ENCODE measurements at places on chromosomes 7 and 10. TPM values are rescaled to one million over a fixed set of nuclear protein-coding genes. Genes with fewer than 3 reads are reported as not detected.

The ITGB1 gene
- total RNA-seq, result 441 TPM

GRCh38 chr10:8158193-8159071 is 103.9 kb downstream of the GATA3 start:
- no peak for DNase-seq

The SPDYE16 gene
- total RNA-seq, result not detected

The IRF5 gene
- total RNA-seq, result 3.7 TPM

DNA sequence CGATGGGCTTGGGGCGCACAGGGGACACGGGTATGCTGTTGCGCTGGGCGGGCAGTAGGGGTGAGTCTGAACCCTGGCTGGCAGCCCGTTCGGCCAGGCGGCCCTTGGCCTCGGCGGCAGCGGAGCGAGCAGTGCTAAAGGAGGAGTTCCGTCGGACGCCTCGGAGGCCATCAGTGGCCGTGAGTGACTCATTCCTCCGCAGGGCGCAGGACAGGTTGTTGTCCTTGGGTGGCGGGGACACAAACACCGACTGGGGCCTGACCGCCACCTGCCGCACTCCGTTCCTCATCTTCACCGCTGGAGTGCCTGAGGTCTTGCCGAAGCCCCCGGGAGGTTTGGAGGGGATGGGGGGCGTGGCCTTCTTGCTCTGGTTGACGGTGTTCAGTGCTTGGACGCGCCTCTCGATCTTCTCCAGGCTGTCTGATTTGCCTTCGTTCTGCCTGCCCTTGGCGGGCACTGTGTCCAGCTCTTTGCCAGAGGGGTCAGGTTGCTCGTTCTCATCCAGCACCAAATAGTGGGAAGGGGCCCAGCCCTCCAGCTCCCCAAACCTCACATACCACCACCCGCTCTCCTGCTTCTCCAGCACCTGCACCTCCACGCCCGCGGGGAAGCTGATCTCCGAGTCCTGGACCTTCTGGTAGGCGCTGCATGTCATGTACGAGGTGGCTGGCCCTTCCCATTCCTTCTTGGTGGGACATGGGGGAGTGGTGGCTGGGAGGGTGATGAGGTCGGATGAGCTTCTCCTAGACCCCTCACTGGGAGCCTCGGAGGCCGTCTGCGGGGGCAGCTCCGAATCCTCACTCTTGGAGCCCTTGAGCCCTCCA is 108.7 kb downstream of the NEURL1 start:
- H3K27ac ChIP-seq, result no peak overlapping the region
- no peak overlapping the region for H3K4me3 ChIP-seq
- no peak for DNase-seq
- peaks cover 4% of the 10 kb centered on the region for H3K4me1 ChIP-seq
- H3K27me3 ChIP-seq, result no peaks in the 10 kb centered on the region

DNA sequence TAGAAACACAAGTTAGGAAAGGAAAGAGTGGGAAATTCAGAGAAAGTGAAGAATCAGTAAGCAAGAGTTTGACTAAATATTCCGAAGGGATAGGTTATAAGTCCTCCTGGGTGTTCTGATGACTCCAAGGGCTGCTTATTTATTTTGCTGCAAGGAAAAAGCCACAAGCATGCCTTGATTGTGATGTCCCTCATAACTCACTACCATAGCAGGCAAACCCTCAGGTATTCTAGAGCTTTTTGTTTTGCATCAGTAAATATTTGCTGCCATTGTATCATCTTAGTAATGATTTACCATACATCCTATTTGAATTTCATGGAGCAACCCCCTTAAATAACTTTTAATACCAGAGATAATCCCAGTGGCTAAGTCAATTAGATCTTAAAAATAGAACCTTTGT is 688.1 kb downstream of the SUGCT start:
- DNase-seq, result no peak
- peaks cover 26% of the 10 kb centered on the region for H3K4me1 ChIP-seq
- no peak overlapping the region for H3K27ac ChIP-seq
- H3K27me3 ChIP-seq, result no peaks in the 10 kb centered on the region

- no peak overlapping the region for H3K4me3 ChIP-seq
- H3K36me3 ChIP-seq, result no peaks in the 10 kb centered on the region
- H3K27me3 ChIP-seq, result no peaks in the 10 kb centered on the region
- H3K4me1 ChIP-seq, result peaks cover 8% of the 10 kb centered on the region
- DNase-seq, result no peak
Observed at GRCh38 chr7:12074889-12075288, 136.2 kb upstream of the TMEM106B start.

DNA sequence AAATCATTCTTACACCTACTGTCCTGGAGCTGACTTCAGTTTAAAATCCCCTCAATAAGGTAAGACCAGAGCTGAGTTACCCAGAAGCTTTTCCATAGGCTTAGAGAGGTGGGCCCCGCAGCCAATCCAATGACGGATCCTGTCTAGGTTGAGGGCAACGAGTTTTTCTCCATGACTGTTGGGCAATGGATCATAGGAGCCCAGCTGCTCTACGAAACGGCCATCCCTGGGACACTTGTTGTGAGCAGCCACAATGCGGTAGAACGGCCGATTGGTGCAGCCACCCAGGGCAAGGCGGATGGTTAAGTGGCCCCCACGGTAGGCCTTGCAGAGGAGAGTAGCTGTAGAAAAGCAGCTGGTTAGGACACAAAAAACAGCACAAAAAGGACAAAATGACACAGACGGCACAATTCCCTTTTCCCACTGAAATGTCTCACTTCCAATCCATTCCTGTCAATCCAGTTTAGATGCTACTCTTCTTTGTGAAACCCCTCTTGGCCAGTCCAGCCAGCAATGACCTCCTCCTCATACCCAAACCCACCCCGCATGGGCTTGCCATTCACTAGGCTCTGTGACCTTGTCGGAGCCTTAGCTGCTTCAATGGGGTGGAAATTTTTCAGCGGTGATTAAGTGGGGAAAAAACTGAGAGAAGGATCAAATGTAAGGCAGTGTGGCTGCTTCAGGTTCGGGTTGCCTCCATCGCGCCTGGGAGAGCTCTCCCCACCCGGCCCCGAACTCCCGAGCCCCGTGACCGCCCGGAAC is 580 bp downstream of the MRPS16 start:
- H3K27ac ChIP-seq, result peak overlapping the region; percentile 91
- H3K27me3 ChIP-seq, result no peaks in the 10 kb centered on the region
- DNase-seq, result peak; percentile 54
- H3K36me3 ChIP-seq, result peaks cover 21% of the 10 kb centered on the region
- peak overlapping the region; percentile 78 for H3K4me3 ChIP-seq

DNA sequence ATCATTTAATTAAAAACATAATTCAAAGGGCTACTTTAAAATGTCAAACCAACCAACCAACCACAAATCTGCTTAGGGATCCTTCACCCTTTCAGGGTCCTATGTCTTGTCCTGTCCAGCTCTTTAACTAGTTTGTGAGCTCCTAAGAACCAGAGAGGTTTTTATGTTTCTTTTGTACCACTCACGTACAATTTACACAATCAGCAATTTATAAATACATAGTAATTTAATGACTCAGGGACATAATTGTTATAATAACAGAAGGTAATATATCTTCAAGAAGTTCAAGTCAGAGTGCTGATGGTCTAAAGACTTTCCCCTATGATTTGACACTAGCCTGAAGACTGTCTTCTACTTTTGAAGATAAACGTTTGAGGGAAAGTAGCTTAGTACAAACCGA is 16.0 kb downstream of the DHX32 start:
- H3K36me3 ChIP-seq, result no peaks in the 10 kb centered on the region
- no peak for DNase-seq
- no peak overlapping the region for H3K4me3 ChIP-seq
- no peaks in the 10 kb centered on the region for H3K27me3 ChIP-seq
- H3K4me1 ChIP-seq, result no peaks in the 10 kb centered on the region

GRCh38 chr10:78532480-78533042 is 498.9 kb downstream of the RPS24 start:
- no peak for DNase-seq
- no peak overlapping the region for H3K27ac ChIP-seq
- H3K4me3 ChIP-seq, result no peak overlapping the region
- H3K4me1 ChIP-seq, result peaks cover 8% of the 10 kb centered on the region

- peaks cover 32% of the 10 kb centered on the region for H3K27me3 ChIP-seq
- H3K36me3 ChIP-seq, result no peaks in the 10 kb centered on the region
- H3K4me3 ChIP-seq, result no peak overlapping the region
- H3K4me1 ChIP-seq, result peaks cover 14% of the 10 kb centered on the region
Observed at GRCh38 chr10:23341004-23341403, 3.6 kb downstream of the C10orf67 start.

GRCh38 chr10:75244487-75245353 is 9.0 kb upstream of the COMTD1 start:
- DNase-seq, result no peak
- H3K27me3 ChIP-seq, result no peaks in the 10 kb centered on the region
- H3K27ac ChIP-seq, result no peak overlapping the region
- H3K4me1 ChIP-seq, result peaks cover 6% of the 10 kb centered on the region
- H3K4me3 ChIP-seq, result no peak overlapping the region
- no peaks in the 10 kb centered on the region for H3K36me3 ChIP-seq

- no peak overlapping the region for H3K27ac ChIP-seq
- no peaks in the 10 kb centered on the region for H3K36me3 ChIP-seq
- no peak for DNase-seq
- no peak overlapping the region for H3K4me3 ChIP-seq
Observed at GRCh38 chr7:13717031-13717430, 272.4 kb downstream of the ETV1 start.

- peaks cover 6% of the 10 kb centered on the region for H3K4me1 ChIP-seq
- H3K4me3 ChIP-seq, result no peak overlapping the region
- no peaks in the 10 kb centered on the region for H3K27me3 ChIP-seq
- DNase-seq, result no peak
- no peak overlapping the region for H3K27ac ChIP-seq
- H3K36me3 ChIP-seq, result no peaks in the 10 kb centered on the region
Observed at GRCh38 chr10:1059902-1060301, 3.7 kb downstream of the WDR37 start.

DNA sequence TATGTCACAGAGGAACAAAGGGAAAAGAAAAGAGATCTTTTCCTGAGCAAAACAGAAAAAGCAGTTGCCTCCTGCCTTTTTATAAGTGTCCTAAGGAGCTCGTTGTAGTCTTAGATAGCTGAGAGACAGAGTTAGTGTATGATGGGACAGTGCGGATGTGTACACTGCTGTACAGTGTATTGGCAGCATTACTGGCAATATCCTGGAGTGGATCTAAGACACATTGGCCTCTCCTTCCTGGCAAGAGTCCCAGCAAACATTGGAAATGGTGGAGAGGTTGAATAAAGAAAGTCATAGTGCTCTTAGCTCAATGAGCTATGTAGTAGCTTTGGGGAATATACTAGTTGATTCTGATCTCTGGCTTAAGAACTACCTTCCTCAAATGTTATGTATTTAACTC is 22.7 kb downstream of the GARS1 start:
- H3K27ac ChIP-seq, result no peak overlapping the region
- DNase-seq, result no peak
- H3K4me3 ChIP-seq, result no peak overlapping the region
- no peaks in the 10 kb centered on the region for H3K4me1 ChIP-seq

DNA sequence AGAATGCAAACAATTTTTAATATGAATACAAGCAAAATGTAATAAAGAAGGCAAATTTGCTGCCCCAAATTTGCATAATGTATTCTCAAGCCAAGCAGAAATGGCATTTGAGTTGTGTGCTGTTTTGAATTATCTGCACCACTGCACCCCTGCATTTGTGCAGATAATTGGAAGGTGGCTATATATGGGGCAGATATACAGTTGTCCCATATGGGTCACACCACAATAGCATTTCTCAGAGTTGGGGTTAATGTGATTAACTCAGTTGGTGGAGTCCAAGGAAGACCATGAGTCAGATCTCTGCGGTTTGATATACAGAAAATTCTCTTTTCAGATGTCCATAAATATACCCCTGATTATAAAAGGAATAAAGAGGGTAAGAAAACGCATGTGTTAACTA is 68.9 kb upstream of the EXOC4 start:
- H3K4me1 ChIP-seq, result peaks cover 22% of the 10 kb centered on the region
- H3K27ac ChIP-seq, result no peak overlapping the region
- H3K36me3 ChIP-seq, result no peaks in the 10 kb centered on the region

DNA sequence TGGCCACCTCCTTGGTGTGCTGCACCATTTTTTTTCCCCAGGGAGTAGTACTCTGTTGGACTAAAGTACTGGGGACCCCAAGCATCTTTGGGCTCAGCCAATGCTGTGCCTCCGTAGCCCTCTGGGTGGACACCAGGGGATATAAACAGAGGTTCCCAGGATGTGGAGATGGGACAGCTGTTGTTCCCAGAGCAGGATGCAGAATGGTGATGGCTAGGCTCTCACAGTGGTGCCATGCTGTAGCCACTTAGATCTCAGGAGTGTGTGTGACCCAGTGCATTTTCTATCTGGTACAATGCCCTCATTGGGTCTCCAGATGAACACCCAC is 50.9 kb upstream of the SCIN start:
- H3K4me3 ChIP-seq, result no peak overlapping the region
- no peak overlapping the region for H3K27ac ChIP-seq
- no peaks in the 10 kb centered on the region for H3K4me1 ChIP-seq
- no peaks in the 10 kb centered on the region for H3K27me3 ChIP-seq

The TMEM229A gene
- total RNA-seq, result 0.80 TPM

- H3K27me3 ChIP-seq, result peaks cover 5% of the 10 kb centered on the region
- H3K4me1 ChIP-seq, result peaks cover 50% of the 10 kb centered on the region
- H3K27ac ChIP-seq, result no peak overlapping the region
- DNase-seq, result no peak
- H3K4me3 ChIP-seq, result no peak overlapping the region
Observed at GRCh38 chr10:102457591-102458150, 6.3 kb upstream of the C10orf95 start.

The FANK1 gene
- total RNA-seq, result 0.69 TPM

GRCh38 chr7:2955269-2955668 is 88.4 kb downstream of the CARD11 start:
- H3K27ac ChIP-seq, result no peak overlapping the region
- no peaks in the 10 kb centered on the region for H3K27me3 ChIP-seq
- H3K4me1 ChIP-seq, result no peaks in the 10 kb centered on the region
- H3K36me3 ChIP-seq, result 0 out of 2 replicates have a peak, but pooled peaks cover under 1% of the 10 kb centered on the region

The GPR26 gene
- 0.07 TPM for total RNA-seq

The CPN1 gene
- not detected for total RNA-seq

The AOAH gene
- total RNA-seq, result not detected

The DLX6 gene
- total RNA-seq, result not detected

GRCh38 chr7:106347229-106347833 is 62.5 kb upstream of the NAMPT start:
- DNase-seq, result no peak
- H3K36me3 ChIP-seq, result no peaks in the 10 kb centered on the region
- no peaks in the 10 kb centered on the region for H3K4me1 ChIP-seq

GRCh38 chr7:39535064-39535463 is 31.1 kb upstream of the YAE1 start:
- H3K4me3 ChIP-seq, result no peak overlapping the region
- no peak overlapping the region for H3K27ac ChIP-seq
- no peaks in the 10 kb centered on the region for H3K36me3 ChIP-seq
- H3K4me1 ChIP-seq, result peaks cover 4% of the 10 kb centered on the region

GRCh38 chr7:152847386-152847908 is 87.9 kb downstream of the ACTR3B start:
- H3K36me3 ChIP-seq, result no peaks in the 10 kb centered on the region
- H3K4me3 ChIP-seq, result no peak overlapping the region
- H3K27me3 ChIP-seq, result no peaks in the 10 kb centered on the region
- no peak for DNase-seq
- H3K4me1 ChIP-seq, result no peaks in the 10 kb centered on the region

The TEX47 gene
- not detected for total RNA-seq

The C10orf71 gene
- total RNA-seq, result not detected

- H3K4me1 ChIP-seq, result no peaks in the 10 kb centered on the region
- no peak for DNase-seq
- H3K4me3 ChIP-seq, result no peak overlapping the region
- no peaks in the 10 kb centered on the region for H3K27me3 ChIP-seq
Observed at GRCh38 chr10:124306922-124307371, 111.8 kb downstream of the OAT start.

Data from GM23338 (cell line).